CMK (cell line): ENCODE measurements at places on chromosomes 11 and 22.

- DNase-seq: no peak
Measured at GRCh38 chr22:49664891-49665290, 162.8 kb downstream of the BRD1 start.

DNA sequence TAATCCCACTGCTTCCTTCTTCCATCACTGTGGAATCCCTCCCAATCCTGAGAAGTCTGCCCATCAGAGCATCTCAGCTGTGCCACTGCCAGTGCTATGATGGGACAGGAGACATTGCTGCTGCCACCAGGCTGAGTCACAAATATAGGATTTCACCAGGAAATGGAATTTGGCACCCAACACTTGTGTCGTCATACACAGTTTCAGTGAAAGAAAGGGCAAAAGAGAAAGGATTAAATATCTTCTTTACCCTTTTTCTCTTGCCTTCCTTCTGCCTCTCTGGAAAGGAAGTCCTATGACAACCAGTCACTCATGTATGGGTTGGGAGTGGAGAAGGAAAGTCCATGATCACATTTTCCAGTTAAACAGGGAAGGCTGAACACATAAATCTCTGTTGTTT, 133.4 kb downstream of the SPON1 start:
- DNase-seq: no peak

GRCh38 chr22:30312053-30312452, 14.7 kb downstream of the TBC1D10A start:
- DNase-seq: no peak

DNA sequence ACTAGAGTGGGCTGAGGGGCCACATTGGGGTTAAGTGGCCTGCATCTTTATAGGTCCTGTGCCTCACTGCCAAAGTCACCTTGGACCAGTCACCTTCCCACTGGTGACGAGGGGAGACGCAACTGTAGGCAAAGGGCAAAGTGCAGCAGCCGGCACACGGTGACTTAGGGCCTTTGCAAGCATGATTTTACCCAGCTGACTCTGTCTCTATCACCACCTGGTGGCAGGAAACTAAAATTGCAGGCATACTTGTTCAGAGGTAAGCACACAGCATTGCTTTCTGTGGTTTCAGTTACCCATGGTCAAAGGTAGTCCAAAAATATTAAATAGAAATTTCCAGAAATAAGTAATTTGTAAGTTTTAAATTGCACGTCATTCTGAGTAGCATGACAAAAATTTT, 1164.4 kb downstream of the BRD1 start:
- peak; percentile 60 for DNase-seq

- DNase-seq: no peak
Measured at GRCh38 chr11:118379497-118379896, 20.1 kb downstream of the UBE4A start.

DNA sequence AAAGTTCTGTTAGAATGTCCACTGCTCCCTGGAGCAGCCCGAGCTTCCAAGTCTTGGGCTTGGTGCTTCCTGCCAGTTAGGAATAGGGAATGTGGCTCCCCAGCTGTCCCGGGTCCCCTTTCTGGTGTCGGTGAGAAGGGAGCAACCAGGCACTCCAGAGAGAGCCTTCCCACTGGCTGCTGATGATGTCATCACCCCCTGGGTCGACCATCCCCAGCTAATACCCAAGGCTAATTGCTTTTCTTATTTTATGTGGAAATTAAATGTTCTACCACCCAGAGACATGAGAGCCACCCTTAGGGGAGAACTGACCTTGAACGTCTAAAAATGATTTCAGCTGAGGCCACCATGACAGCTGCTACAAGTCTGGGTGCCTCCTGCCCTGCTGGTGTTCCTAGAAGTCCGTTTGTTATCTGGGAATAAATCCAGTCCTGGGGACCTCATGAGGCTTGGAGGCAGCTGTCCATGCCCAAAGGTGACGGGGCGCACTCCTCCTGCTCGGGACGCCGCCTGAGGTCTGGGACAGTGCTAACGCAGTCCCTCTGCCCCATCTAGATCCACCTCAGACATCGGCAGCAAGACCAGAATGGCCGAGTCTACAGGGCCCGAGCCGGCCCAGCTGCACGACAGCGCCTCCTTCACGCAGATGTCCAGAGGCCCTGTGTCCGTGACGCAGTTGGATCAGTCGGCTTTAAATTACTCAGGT, 42.3 kb downstream of the C11orf91 start:
- DNase-seq: no peak

GRCh38 chr11:10669258-10670033, 24.1 kb downstream of the IRAG1 start:
- DNase-seq: no peak
